ENCODE measurements at places on chromosomes 6 and 20.

DNA sequence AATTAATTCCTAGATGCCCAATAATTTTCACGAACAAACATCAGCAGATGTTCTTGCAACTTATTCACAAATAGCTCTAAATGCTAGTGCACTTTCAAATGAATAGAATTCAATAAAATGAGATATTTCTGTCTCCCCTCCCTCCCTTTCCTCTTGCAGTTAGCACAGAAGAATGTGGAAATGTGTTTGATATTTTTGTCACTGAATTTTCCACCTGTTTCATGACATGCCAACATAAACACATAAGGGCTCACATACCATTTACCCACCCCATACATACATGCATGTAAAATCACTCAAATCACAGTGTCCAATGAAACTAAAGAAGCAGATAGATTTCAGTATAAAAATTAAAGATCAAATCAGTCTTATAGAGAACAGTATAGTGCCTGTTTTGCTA, 746.9 kb upstream of the MARCKS start:
- no peak for DNase-seq

- DNase-seq = no peak
These were observed 52.4 kb upstream of the EDN3 start for GRCh38 chr20:59247731-59248684.

DNA sequence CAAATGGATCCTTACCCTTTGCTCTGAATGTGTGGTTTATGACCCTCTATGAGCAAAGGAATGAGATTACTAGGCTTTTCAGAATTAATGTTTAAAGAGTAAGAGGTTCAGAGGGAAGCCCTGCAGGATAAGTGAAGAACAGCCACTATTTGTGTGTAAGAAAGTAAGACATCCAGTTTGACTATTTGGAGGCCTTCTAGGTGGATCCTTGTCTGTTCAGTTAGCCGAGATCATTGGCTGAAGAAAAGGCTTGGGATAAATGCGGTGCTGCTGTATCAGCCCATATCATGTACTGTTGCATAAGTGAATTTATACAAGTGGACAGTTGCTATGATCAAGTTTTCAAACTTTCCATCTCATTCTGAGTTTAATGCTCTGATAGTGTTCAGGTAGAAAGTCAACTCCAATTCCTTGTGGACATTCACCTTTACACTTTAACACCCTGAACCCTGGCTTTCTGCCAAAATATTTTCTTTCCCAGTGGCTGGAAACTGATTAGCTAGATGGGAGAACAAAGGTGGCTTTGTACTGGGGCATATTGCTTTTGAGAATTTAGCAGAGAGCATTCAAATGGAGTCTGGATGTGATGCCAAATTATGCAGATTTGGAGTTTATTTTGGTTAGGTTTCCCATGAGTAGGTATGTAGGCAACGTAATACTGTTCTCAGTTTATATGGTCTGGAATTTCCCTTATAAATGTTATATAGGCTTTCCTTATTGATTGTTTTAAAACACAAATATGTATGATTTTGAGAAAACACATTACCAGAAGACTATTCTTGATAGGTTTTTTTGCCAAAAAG, 15.0 kb downstream of the PARD6B start:
- no peak for DNase-seq

DNA sequence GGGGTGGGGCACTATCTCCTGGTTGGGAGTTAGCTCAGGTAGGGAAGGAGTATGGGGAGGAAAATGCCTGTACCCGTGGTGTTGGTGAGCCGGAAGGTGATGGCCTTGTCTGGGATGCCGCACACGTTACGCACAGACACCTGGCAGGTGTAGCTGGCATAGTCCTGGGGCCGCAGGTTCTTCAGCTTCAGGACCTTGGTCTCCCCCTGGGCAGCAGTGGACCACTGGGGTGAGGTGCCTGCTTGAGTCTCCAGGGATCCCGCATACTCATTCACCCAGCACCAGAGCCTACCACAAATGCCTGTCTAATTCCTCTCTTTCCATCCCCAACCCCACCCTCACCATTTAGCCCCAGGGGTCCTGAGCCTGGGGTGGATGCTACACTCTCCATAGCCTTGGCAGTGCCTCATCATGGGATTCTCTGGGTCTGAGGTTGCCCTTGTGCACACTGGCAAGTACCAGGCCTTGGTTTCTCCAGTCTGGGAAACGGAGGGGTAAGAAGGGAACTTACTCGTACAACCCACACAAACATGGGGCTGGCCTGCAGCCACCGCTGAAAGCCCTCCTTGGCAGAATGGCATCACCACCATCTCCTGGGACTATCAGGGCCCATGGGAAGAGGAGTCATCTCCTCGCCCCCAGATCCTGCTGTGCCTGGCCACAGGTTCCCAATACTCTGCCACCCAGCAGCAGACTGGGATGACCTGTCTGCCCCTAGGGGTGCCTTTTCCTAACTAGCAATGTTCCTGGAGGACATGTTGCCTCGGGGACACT, 42.8 kb downstream of the MDGA1 start:
- no peak for DNase-seq

- DNase-seq = no peak
These were observed 11.8 kb downstream of the CPNE5 start for GRCh38 chr6:36827261-36828079.

DNA sequence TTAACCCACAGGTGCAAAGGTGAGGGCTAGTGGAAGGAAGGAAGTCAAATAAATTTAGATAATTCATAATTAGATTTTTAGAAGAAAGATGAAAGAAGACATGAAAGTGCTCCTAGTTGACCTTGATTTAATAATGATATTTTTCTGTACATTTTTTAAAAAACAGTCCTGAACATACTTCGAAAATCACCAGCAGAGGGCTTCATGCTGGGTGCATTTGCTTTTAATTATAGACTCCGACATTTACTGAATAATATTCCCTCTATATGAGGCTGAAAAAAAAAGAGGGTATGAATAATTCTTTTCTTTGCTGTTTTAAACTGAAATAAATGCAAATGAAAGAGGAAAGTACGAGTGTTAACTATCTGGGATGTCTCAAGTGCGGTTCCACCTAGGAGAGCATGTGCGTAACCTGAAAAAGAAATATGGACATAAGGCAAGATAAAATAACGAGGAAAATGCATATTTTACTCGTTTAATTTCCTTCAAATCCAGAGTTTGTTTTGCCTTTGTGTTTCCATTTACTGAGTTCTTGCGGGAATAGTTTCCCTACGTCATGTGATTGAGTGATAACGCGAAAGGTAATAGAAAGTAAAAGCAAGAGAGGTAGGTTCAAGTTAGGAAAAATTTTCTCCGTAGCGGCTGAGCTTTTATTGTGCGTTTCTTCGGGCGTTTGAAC, 3.1 kb upstream of the TFAP2B start:
- no peak for DNase-seq

DNA sequence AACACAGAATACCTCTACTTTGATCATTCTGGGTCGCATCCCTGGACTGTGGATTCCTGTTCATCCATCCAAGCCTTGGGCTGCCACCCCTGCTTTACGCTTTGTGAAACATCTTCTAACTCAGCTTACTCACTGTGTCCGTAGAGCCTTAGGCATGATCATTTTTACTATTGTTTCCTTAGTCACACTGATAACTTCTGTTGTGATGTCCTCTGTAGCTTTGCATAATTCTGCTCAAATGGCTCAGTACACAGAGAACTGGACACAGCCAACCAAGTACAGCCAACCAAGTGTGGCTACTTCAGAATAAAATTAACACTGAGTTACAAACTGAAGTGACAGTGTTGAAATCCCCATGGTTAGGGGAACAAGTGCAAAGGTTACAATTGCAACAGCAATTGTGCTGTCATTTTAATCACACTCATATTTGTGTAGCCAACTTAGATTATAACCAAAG, 8.6 kb upstream of the FKBP1A start:
- no peak for DNase-seq

DNA sequence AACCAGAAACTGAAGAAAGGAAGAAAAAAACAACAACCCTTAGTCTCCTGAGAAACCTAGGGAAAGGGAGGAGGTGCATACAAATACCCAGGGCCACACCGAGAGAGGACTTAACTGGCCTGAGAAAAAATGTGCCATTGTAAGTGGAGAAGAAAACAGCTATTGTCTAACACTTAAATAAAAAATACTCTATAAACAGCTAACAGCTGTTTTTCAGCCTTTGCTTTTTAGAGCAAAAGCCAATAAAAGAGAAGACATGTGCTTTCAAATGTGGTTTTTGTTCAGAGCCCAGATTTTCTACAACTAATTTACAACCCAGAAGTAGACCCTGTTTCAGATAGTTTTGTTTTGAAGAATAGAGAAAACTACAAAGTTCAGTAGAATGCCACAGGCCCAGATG, 56.0 kb upstream of the SLC22A16 start:
- no peak for DNase-seq

DNA sequence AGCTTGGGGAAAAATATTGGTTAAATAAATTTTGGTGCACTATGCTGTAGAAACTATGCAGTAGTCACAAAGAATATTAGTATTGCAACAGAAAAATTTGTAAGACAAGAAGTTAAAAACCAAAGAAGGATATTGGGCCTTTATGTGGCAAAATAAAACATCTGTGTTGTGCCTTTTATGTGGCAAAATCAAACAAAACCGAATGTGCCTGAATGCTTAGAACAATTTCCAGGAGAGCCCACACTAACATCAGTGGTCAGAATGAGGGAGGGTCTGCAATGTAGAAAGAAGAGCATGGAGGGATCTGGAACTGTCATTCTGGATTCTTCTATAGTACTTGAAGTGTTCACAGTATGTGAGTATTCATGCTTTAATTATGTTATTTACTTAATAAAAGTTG, 75.2 kb downstream of the L3MBTL3 start:
- no peak for DNase-seq

DNA sequence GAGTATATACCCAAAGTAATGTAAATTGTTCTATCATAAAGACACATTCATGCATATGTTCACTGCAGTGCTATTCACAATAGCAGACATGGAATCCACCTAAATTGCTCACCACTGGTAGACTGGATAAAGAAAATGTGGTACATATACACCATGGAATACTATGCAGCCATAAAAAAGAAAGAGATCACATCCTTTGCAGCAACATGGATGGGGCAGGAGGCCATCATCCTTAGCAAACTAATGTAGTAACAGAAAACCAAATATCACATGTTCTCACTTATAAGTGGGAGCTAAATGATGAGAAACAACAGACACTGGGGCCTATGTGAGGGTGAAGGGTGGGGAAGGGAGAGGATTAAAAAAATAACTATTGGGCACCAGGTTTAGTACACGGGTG, 11.5 kb upstream of the TMEM200A start:
- DNase-seq = no peak

GRCh38 chr6:96811670-96812069, 25.6 kb downstream of the GPR63 start:
- no peak for DNase-seq

GRCh38 chr20:17659801-17660200, 22.2 kb downstream of the RRBP1 start:
- DNase-seq = no peak

DNA sequence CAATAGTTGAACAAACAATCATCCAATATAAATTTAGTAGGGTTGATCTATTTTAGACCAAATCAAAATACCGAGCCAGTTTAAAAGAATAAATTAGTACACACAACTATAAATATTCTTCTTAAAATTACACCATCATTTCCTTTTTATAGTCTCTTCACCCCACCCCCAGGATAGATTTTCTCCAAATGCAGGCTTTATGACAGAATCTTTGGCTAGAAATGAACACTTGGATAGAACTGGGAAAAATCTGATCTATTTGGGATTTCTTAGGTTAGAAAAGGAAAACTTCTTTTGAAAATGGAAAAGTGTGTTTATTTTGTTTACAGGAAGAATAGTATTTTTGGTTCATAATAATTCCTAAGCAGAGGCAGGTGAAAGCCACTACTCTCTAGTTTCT, 74.6 kb downstream of the HMGN3 start:
- DNase-seq = no peak

GRCh38 chr6:162053084-162053483, 674.5 kb downstream of the PRKN start:
- no peak for DNase-seq

- no peak for DNase-seq
These were observed 120.4 kb upstream of the RIPOR2 start for GRCh38 chr6:25056130-25056529.

GRCh38 chr6:44119704-44120262, 7.5 kb downstream of the MRPL14 start:
- no peak for DNase-seq

GRCh38 chr6:100897671-100898070, 16.5 kb upstream of the ASCC3 start:
- DNase-seq = no peak

GRCh38 chr6:17679726-17680125, 27.0 kb downstream of the NUP153 start:
- no peak for DNase-seq

- DNase-seq = no peak
These were observed 237.7 kb upstream of the PRND start for GRCh38 chr20:4483961-4484360.

GRCh38 chr20:5621305-5621704, 128.9 kb upstream of the SHLD1 start:
- DNase-seq = no peak

DNA sequence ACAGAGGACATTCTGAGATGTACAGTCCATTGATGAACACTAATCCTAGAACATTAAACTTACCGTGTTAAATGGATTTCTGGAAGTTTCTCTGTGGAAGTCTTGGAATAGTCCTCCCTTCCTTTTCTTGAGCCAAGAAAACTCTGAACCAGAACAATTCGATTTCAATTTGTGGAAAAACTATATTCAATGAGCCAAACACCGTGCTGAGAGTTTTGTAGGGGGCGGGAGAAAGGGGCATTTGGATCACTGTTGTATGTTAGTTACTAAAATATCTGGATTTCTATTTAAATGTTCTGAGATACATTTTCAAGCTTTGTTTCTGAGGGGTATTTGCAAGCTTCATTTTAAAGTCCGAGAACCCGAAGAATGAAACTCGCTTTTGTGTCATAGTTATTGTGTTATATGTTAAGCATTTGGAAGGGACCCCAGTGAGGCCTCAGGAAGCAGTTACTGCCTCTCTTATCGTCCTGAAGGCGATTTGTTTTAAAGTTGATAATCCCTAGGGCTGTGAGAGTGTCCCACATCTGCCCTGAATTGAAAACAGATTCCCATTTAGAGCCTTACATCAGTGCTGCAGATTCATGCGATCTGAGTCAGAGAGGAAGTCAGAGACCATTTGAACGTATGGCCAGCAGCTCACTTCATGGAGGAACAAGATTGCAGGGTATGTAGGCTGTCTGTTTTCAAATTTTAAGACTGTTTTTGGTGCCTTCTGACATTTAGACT, 70.8 kb upstream of the SASH1 start:
- DNase-seq = no peak

DNA sequence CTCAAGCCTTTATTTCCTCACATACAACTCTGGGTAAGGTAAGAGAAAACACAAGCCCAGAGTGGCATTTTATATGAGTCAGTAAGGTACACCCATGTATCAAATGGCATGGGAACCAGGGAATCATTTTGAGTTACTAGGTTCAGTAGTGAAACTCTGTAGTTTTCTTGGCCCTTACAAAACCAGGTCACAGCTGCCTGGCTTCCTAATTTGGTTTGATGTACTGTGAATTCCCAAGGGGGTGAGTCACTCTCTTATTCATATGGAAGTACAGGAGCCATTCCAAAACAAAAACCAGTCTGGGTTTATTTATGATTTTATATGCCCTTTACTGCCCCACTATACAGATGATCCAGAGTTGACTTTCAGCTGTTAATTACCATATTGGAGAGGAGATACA, 70.7 kb downstream of the PDE7B start:
- no peak for DNase-seq

- DNase-seq = no peak
These were observed 16.7 kb downstream of the ZNF292 start for GRCh38 chr6:87171938-87172633.

GRCh38 chr20:44983093-44983674, 16.9 kb downstream of the STK4 start:
- DNase-seq = no peak

All from cortex of kidney (tissue), 1 donor.